ENCODE measurements at places on chromosomes 5 and 9.

- no peak for DNase-seq
Observed at GRCh38 chr5:73892806-73893205, 266.8 kb downstream of the ARHGEF28 start.

- no peak for DNase-seq
Observed at GRCh38 chr9:93321220-93321610, 130.3 kb upstream of the FAM120A start.

DNA sequence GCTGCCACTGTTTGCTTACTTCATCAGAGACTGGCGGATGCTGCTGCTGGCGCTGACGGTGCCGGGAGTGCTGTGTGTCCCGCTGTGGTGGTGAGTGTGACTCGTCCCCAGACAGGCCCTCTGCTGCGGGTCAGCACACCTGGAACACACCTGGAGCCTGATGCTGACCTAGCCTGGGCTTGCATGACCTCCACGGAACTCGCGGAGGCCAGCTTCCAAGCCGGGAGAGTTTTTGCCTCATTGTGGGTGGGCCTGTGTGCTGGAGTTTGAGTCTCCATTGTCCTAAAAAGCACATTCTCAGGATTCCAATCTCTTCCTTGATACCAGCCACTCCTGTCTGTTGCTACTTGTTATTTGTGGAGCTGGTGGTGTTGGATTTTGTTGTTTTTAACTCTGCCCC, 28.1 kb downstream of the SLC22A4 start:
- no peak for DNase-seq

- no peak for DNase-seq
Observed at GRCh38 chr9:93263334-93264229, 79.6 kb downstream of the WNK2 start.

DNA sequence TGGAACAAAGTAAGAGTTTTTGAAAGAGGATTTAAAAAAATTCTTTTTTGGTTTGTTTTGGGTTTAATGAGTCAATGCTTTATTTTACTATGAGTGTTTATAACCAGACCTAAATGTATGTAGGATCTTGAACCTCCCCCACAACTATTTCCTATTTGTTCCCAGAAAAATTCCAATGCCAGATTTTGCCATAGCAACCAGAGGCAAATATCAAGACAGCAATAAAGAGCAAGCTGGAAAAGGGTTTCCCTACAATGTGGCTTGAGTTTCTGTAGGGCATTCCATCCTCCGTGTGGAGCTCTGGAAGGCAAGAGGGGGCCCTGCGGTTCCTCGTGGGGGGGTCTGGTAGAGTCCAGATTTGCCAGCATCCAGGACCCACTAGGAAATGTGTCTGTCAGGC, 27.8 kb upstream of the GDNF start:
- DNase-seq = no peak
